ENCODE measurements at places on chromosomes 2 and 18. TPM values are rescaled to one million over a fixed set of nuclear protein-coding genes. Genes with fewer than 3 reads are reported as not detected.
A peak's percentile ranks its signal among the peaks of the same experiment; 100 is the strongest.

- H3K36me3 ChIP-seq = no peaks in the 10 kb centered on the region
- H3K27ac ChIP-seq = no peak overlapping the region
- no peak for DNase-seq
- H3K4me1 ChIP-seq = no peaks in the 10 kb centered on the region
Measured at GRCh38 chr18:47118981-47119380, 31.3 kb downstream of the HDHD2 start.

DNA sequence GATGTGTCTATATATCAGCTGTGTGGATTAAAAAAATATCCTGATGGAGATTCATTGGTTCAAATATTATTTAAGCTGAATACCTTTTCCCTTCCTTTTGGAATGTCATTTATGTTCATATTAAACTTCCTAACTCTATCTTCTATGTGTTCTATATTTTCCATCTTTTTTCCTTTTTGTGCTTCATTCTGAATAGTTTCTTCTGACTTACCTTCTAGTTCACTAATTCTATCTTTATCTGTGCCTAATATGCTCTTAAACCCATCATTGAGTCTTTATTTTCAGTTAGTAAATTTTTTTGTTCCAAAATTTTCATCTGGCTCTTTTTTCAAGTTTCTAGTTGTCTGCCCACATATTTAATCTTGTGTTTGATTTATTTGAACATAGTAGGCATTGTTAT, 219.4 kb upstream of the STON1 start:
- H3K36me3 ChIP-seq = no peaks in the 10 kb centered on the region
- no peaks in the 10 kb centered on the region for H3K27me3 ChIP-seq

- no peaks in the 10 kb centered on the region for H3K4me1 ChIP-seq
- no peaks in the 10 kb centered on the region for H3K27me3 ChIP-seq
- no peak overlapping the region for H3K4me3 ChIP-seq
Measured at GRCh38 chr2:216871333-216871934, 11.6 kb upstream of the TNP1 start.

- no peak for DNase-seq
- H3K36me3 ChIP-seq = no peaks in the 10 kb centered on the region
- H3K4me1 ChIP-seq = peaks cover 6% of the 10 kb centered on the region
- no peaks in the 10 kb centered on the region for H3K27me3 ChIP-seq
Measured at GRCh38 chr2:218807626-218808025, 24.0 kb downstream of the PRKAG3 start.

GRCh38 chr2:127011796-127012195, 95.2 kb downstream of the BIN1 start:
- no peaks in the 10 kb centered on the region for H3K36me3 ChIP-seq
- H3K4me1 ChIP-seq = no peaks in the 10 kb centered on the region
- no peaks in the 10 kb centered on the region for H3K27me3 ChIP-seq
- no peak overlapping the region for H3K4me3 ChIP-seq

DNA sequence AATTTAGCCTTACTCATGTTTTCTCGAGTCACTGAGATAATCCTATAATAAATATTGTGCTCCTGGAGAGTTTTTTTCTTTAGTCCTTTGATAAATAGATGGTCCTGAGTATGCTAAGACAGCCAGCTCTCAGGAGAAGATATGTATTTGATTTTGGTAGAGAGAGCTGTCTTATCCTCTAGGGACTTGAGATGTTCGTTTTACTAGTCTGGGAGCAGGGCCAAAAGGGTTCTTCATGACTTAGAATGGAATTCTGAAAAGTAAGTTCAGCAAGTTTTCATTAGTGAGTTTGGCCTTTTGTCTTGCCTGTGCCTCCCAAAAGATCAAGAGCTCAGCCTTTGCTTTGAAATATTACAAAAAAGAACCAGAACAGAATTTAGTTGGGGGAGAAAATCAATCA, 246.7 kb downstream of the BABAM2 start:
- no peak overlapping the region for H3K4me3 ChIP-seq
- H3K27me3 ChIP-seq = no peaks in the 10 kb centered on the region
- H3K4me1 ChIP-seq = no peaks in the 10 kb centered on the region
- no peak for DNase-seq
- H3K27ac ChIP-seq = no peak overlapping the region

DNA sequence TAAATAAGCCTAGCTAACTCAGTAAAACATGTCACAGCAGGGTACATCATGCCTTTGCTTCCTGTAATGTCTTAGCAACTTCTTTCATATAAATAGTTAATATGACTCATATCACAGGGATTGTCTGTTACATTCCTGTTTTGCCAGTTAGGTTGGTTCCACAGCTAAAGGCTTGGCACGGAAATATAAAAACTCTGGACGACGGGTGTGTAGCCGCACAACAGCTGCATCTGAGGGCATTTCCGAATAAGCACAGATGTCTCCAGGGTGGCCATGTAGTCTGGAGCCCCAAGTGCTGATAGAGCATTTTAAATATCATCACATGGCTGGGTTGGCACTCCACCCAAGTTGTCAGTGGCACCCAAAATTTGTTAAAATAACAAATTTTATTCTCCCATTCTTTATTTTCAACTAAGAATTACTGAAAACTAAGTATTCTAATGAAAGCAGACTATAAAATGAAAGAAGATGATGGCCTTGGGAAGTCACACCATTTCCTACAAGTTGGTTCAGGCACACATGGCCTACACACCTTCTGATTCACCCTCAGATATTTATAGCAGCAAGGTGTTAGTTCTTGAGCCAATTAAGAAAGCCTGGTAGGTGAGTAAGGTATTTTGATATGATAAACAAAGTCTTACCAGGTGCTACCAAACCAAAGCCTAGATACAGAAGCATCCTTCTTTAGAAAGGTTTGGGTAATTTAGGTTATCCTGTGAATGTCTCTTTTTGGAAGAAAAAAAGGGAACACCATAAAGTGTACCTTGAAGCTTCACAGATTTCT, 61.8 kb upstream of the STK17B start:
- no peak overlapping the region for H3K4me3 ChIP-seq
- peak overlapping the region; percentile 28 for H3K27ac ChIP-seq
- H3K4me1 ChIP-seq = peaks cover 2% of the 10 kb centered on the region

DNA sequence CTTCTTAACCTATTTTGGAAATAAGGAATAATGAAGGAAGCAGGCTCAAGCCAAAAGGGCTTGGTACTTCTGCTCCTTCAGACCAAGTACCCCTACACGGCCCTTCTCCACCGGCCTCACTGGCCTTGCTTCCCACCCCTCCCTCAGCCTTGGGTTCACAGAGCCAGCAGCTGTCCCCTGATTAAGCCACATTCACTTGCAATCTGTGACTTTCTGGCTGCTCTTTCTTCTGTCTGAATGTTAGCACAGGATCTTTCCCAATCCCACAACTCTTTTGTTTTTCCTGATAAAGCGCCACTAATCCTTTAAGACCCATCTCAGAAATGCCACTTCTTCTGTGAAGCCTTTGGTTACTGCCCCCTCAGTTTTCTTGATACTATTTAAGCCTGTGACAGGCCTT, 52.4 kb downstream of the REEP1 start:
- no peak for DNase-seq
- H3K27ac ChIP-seq = peak overlapping the region; percentile 58
- H3K4me1 ChIP-seq = peaks cover 3% of the 10 kb centered on the region
- H3K36me3 ChIP-seq = no peaks in the 10 kb centered on the region
- H3K4me3 ChIP-seq = no peak overlapping the region
- H3K27me3 ChIP-seq = no peaks in the 10 kb centered on the region

The FOXI3 gene
- not detected for total RNA-seq

The KCNIP3 gene
- 10.7 TPM for total RNA-seq

The GALNT3 gene
- 2.0 TPM for total RNA-seq

The SCN3A gene
- total RNA-seq = 19.3 TPM
